Muscle of leg (tissue), 16 donors: ENCODE measurements at places on chromosomes 13 and 19. TPM values are rescaled to one million over a fixed set of nuclear protein-coding genes. Genes with fewer than 3 reads are reported as not detected.

DNA sequence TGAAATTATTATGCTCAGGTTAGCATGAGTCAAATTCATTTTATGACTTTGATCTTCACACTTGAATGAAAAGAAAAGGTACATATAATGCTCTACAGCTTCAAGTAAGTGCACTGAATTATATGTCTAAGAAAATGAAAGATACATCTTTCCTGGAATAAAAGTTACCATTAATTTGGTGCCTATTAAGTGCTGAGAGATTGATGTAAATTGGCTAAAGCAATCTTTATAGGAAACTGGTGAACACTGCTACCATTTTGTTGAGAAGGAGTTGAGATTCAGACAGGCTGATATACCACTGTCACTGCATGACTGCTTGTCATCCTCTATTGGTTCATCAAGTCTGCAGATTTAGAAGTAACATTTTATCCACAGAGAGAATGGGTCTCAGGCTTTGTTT, 416.8 kb upstream of the SPRY2 start:
- peaks cover 7% of the 10 kb centered on the region for H3K4me1 ChIP-seq
- DNase-seq: no peak

GRCh38 chr19:1836458-1837221, 11.6 kb downstream of the REXO1 start:
- H3K27me3 ChIP-seq: no peaks in the 10 kb centered on the region
- H3K4me1 ChIP-seq: peaks cover 23% of the 10 kb centered on the region

GRCh38 chr19:40081411-40081810, 9.3 kb downstream of the ZNF780A start:
- peak; percentile 8 for DNase-seq
- no peaks in the 10 kb centered on the region for H3K4me1 ChIP-seq
- no peak overlapping the region for H3K27ac ChIP-seq
- H3K4me3 ChIP-seq: no peak overlapping the region
- H3K36me3 ChIP-seq: peaks cover 43% of the 10 kb centered on the region
- H3K27me3 ChIP-seq: no peaks in the 10 kb centered on the region

DNA sequence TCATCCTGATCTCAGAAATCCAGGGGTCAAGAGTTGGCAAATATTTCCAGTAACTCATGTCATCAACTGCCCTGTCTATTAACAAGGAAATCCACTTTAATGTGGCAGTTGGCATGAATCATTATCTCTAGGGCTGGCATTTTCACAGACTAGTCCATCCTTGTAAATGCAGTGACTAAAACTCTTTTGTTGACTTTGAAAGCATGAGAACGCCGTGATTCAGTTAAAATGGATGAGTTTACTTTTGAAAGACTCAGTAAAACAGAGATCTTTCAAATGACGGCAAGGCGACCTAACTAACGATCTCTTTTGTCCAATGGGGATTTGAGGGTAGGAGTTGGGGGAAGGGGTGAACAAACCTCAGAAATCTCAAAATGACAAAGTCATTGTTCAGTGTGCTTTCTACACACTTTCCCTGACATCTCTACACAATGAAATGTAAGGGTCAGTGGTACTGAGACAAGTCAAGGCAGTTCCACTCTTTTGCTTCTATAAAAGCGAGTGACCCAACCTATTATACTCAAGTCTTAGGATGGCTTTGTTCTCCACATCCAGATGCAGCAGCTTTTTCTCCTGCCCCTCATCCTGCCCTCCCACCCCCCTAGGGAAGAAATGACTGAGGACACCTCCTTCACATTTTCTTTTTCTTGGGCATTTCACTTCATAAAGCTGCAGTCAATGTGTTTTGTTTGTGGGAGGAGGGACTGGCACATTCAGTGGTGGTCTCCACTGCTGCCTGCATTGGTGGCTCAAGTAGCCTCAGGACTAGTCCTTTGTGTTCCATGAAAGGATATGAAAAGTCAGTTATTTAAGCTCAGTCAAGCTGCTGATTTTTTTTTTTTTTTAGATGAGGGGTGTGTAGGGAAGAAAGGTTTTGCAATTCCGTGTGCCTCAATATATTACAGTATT, 200.5 kb downstream of the ABCC4 start:
- no peaks in the 10 kb centered on the region for H3K4me1 ChIP-seq
- no peaks in the 10 kb centered on the region for H3K36me3 ChIP-seq
- no peaks in the 10 kb centered on the region for H3K27me3 ChIP-seq
- DNase-seq: no peak
- H3K27ac ChIP-seq: no peak overlapping the region

- no peak for DNase-seq
- peaks cover 4% of the 10 kb centered on the region for H3K27me3 ChIP-seq
- no peaks in the 10 kb centered on the region for H3K36me3 ChIP-seq
- no peak overlapping the region for H3K4me3 ChIP-seq
These were observed 16.9 kb downstream of the TMPRSS9 start for GRCh38 chr19:2376784-2377519.

GRCh38 chr13:76638181-76638580, 248.0 kb downstream of the KCTD12 start:
- H3K4me3 ChIP-seq: no peak overlapping the region
- peak overlapping the region; percentile 91 for H3K27ac ChIP-seq
- H3K36me3 ChIP-seq: no peaks in the 10 kb centered on the region

- peaks cover 9% of the 10 kb centered on the region for H3K4me1 ChIP-seq
- H3K36me3 ChIP-seq: peaks cover 13% of the 10 kb centered on the region
- no peak overlapping the region for H3K4me3 ChIP-seq
- no peak for DNase-seq
- H3K27ac ChIP-seq: no peak overlapping the region
These were observed 4.6 kb upstream of the LPAR2 start for GRCh38 chr19:19632661-19633060.

DNA sequence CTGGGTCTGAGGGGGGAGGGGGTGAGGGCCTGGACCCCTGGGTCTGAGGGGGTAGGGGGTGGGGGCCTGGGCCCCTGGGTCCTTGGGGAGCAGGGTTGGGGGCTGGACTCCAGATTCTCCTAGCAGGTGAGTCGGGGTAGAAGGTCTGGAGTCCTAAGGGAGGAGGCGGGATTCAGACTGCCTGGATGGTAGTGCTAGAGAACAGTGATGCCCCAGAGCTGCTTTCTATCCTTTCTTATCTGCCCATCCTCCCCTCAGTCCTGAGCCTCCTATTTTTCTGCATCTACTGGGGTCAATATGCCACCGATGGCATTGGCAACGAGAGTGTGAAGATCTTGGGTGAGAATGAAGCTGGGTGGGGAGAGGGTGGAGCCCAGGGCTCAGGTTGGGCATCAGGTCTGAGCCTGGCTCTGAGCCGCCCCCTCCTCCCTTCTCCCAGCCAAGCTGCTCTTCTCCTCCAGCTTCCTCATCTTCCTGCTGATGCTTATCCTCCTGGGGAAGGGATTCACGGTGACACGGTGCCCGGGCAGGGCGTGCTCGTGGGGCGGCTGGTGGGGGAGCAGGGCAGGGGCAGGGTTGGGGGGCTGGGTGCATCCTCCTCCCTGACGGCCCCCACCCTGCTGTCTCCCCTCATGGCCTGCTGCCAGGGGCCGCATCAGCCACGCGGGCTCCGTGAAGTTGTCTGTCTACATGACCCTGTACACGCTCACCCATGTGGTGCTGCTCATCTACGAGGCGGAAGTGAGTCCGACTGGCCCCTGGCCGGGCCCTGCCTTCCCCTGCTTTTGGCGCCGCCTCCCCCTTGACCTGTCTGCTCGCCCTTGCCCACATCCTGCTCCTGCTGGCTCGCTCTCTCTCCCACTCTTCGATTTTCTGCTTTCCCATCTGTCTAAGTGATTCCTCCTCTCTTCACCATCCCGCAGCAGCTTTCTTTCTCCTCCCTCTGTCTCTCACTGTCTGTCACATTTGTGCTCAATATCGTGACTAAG, 3.4 kb downstream of the TMEM145 start:
- no peak overlapping the region for H3K4me3 ChIP-seq
- no peaks in the 10 kb centered on the region for H3K36me3 ChIP-seq
- no peak for DNase-seq
- H3K27ac ChIP-seq: no peak overlapping the region

DNA sequence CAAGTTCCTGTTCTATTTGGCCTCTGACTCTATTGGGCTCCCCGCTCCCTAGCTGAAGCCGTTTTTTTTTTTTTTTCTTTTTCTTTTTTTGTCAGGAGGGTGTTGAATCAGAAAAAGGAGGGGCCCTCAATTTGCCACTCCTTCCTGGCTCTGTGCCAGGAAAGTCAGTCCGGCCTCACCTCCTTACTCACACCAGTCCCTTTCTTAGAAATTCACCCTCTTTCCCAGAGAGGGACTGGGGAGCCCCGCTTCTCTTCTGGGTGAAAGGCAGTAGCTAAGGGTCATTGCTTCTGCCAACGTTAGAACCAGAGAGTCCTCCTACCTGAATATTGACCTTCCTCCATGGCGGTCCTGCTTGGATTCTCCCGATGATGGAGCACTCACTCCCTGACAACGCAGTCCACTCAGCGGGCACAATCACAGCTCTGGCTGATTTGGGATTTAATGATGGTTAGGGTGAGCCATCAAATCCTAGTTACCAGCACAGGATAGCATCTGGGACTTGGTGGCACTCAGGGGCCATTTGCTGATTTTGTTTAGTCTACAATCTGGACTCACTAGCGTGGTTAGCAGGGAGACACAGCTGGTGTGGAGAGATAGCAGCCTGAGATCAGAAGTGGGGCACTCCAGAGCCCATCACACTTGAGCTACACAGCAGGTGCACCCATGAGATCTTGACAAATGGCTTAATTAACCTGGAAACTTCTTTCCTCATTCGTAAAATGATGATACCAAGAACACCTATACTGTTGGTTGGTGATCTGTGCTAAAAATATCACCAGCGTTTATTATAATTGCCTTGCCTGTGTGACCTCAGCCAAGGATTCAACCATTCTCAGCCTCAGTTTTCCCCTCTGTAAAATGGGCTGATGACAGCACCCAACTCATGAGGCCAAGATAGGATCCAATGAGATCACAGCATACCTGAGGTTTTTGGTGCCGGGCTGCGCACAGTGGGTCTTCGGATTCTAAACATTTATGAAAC, 2.2 kb downstream of the FCER2 start:
- no peak for DNase-seq
- no peaks in the 10 kb centered on the region for H3K36me3 ChIP-seq

- H3K4me1 ChIP-seq: no peaks in the 10 kb centered on the region
- no peaks in the 10 kb centered on the region for H3K36me3 ChIP-seq
- no peak overlapping the region for H3K27ac ChIP-seq
- H3K4me3 ChIP-seq: no peak overlapping the region
These were observed 2020.1 kb upstream of the PCDH20 start for GRCh38 chr13:63435667-63436324.

GRCh38 chr19:45162608-45163143, 1.9 kb upstream of the NKPD1 start:
- no peak for DNase-seq
- no peak overlapping the region for H3K27ac ChIP-seq
- H3K27me3 ChIP-seq: peaks cover 19% of the 10 kb centered on the region
- H3K36me3 ChIP-seq: no peaks in the 10 kb centered on the region

- peaks cover 21% of the 10 kb centered on the region for H3K4me1 ChIP-seq
- H3K36me3 ChIP-seq: peaks cover 32% of the 10 kb centered on the region
- DNase-seq: no peak
- H3K4me3 ChIP-seq: no peak overlapping the region
These were observed 55.4 kb downstream of the DPF1 start for GRCh38 chr19:38168637-38169036.

GRCh38 chr13:26623125-26623524, 65.6 kb downstream of the WASF3 start:
- no peak for DNase-seq
- no peaks in the 10 kb centered on the region for H3K4me1 ChIP-seq
- no peaks in the 10 kb centered on the region for H3K36me3 ChIP-seq
- H3K27me3 ChIP-seq: no peaks in the 10 kb centered on the region
- H3K27ac ChIP-seq: no peak overlapping the region
- H3K4me3 ChIP-seq: no peak overlapping the region

DNA sequence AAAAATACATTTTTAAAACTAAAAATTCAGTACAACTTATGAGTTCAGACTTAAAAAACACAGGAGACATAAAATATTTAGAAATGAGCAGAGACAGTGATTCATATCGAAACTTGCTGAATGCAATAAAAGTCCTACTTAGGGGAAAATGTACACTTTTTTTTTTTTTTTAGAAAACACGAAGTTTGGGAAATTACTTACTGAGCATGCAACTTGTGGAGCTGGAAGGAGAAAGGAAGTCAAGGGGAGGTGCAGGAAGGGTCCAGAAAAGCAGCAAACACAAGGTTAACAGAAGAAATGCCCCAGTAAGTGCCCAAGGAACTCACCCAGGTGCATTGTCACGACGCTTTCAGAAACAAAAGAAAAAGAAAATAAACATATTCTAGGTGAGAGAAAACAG, 18.6 kb upstream of the LAIR1 start:
- H3K27ac ChIP-seq: no peak overlapping the region
- no peaks in the 10 kb centered on the region for H3K36me3 ChIP-seq
- DNase-seq: peak; percentile 61
- H3K4me3 ChIP-seq: no peak overlapping the region

The ZNF880 gene
- 25.4 TPM for total RNA-seq

The ZNF69 gene
- 5.6 TPM for total RNA-seq

The PSG7 gene
- not detected for total RNA-seq

The EID2B gene
- 3.2 TPM for total RNA-seq

The ZNF492 gene
- 1.4 TPM for total RNA-seq
